ENCODE measurements at places on chromosomes 2 and 18.

DNA sequence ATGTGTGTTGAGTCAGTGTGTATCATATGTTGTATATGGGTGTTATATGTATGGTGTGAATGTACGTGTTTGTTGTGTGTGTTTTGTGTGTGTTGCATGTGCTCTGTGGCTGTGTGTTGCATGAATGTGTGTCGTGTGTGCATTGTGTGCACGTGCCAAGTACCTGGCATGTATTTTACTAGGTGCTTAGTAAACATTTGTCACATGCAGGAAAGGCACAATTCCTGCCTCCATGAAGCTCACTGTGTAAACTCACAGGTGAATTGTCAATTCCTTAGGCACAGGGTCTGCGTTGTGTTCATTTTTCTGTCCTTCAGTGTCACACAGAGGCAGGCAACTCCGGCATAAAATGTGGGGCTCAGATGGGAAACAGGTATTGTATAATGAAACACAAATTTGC lies 22.3 kb upstream of the IL1R1 start:
- DNase-seq: no peak

DNA sequence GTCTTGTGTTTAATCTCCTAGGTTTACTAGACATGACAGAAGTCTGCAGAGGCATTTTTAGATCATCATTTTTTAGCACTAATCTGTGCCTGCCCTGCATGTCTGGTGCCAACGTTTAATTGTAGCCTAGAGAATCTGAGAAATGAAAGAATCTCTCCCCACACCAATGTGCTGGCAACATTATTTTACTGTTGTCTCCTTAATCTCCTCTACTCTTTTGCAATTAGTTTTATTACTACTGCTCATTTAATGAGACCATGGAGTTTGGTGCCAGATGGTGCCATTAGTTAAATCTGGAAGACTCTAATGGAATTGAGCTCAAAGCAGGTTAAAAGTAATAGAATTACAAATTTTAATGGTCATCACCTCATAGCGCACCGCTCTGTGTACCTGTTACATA lies 4.0 kb upstream of the SPP2 start:
- DNase-seq: no peak

- no peak for DNase-seq
These were observed 98.9 kb upstream of the ITGB6 start for GRCh38 chr2:160298960-160299359.

- no peak for DNase-seq
These were observed 603.5 kb upstream of the VRK2 start for GRCh38 chr2:57443086-57443485.

GRCh38 chr2:136468799-136469369 lies 296.5 kb upstream of the THSD7B start:
- DNase-seq: no peak

DNA sequence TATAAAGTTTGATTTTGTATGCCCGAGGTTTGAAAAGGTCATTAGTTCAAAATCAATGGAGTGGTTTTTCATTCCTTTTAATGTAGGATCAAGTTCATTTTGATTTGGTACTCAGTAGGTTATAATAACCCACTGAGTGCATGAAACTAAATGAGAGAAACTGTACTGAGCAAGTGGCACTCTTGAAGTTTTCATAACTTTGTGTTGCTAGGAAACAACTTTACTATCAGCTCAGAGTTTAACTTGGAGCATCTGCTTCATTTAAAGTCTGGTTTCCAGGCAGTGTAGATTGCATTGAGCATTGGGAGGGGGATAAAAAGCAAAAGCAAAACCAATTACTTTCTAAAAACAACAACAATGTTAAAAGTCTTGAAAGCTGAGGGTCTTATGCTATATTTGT lies 1361.6 kb upstream of the CHAC2 start:
- DNase-seq: no peak

DNA sequence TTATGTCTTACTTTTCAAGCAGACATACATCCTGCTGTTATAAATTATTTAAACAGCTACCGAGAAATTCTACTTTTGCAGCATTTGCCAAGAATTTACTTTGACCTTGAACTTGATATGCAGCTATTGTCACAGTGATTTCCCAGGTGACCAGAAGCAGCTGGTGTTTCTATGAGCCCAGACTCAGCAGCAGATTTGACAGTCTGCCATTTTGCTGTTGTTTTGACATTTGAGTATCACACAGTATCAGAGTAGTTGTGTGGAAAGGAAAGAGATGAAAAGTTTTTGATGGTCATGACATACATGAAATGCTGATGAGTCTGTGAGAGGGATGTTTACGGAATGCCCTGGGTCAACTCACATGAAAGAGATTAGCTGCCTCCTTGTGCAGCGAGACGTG lies 6.6 kb upstream of the CCDC195 start:
- DNase-seq: no peak

DNA sequence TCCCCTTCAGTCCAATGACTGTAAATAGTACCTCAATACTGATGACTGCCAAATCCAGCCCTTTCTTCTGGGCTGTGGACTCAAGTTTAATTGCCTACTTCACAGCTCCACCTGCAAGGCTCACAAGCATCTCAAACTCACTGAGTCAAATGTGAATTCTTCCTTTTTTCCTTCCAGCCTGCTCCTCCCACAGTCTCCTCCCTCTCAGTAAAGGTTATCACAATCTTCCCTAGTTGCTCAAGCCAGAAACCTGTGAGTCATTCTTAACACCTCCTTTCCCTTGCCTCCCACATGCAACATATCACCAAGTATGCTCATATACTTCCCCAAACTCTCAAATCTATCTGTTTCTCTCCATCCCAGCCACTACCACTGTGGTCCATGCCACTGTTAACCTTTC lies 3.7 kb upstream of the MFSD6 start:
- no peak for DNase-seq

DNA sequence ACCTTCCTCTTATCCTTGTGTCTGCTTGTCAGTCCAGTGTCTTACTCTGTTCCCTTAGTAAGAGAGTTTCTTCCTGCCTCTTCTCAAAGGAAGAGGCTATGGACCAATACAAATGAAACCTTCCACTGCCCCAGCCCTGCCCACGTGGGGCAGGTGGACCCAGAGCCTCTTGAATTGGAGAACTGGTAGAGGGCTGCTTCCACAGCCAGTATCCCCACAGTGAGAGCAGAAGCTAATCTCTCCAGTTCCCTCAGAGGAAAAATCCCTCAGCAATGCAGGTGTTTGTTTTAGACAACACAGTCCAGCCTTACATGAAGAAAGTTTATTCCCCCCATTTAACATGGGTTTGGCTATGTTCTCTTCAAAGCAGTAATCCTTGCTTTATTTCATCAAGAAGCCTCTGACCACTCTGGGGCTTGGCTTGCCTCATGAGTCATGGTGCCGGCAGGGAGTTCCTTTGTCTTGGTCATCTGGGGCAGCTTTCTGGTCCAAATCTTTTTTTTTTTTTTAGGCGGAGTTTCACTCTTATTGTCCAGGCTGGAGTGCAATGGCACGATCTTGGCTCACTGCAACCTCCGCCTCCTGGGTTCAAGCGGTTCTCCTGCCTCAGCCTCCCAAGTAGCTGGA lies 6.5 kb upstream of the CYBRD1 start:
- DNase-seq: no peak

GRCh38 chr2:119732601-119733164 lies 27.0 kb upstream of the PTPN4 start:
- no peak for DNase-seq

- DNase-seq: no peak
These were observed 1.8 kb downstream of the PKP4 start for GRCh38 chr2:158458617-158458920.

DNA sequence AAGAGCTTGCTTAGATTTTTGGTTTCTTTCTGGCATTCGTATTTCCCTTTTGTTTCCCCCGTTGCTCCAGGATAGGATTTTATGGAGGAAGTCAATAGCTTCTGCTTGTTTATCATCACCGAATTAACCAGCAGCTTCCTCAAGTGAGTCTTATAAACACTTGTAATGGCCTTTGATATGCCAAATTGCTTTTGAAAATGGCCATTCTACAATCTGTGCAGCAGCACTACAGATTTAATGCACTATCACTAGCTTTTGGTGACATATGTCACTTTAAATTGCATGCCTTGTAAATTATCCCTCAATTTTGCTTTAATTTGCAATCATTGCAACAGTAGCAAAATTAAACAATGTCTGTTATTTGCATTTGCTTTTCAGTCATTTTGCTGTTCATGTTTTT lies 774.7 kb downstream of the METTL4 start:
- DNase-seq: no peak

DNA sequence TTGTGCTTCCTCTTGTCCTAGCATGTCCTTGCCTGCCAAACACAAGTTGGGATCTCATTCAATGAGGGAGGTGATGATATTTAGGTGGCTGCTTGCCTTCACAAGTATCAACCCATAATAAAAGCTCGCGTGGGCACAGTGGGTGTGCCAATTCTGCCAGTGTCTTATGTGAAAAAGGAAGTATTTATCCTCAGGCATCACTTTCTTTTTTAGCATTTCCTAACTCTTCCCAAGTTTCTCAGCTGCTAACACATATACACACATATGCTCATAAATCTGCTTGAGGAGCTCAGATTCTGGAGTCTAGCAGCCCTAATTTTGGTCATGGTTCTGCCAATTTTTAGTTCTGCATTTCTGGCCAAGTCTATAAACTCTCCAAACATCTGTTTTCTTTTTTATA lies 319.5 kb upstream of the HNMT start:
- no peak for DNase-seq

- no peak for DNase-seq
These were observed at the start of gene SULT1C3 for GRCh38 chr2:108239786-108240185. TSS of gene SULT1C3 (plus strand) at chr2:108239968. CDS start at chr2:108247195, 7,227 bp downstream.

DNA sequence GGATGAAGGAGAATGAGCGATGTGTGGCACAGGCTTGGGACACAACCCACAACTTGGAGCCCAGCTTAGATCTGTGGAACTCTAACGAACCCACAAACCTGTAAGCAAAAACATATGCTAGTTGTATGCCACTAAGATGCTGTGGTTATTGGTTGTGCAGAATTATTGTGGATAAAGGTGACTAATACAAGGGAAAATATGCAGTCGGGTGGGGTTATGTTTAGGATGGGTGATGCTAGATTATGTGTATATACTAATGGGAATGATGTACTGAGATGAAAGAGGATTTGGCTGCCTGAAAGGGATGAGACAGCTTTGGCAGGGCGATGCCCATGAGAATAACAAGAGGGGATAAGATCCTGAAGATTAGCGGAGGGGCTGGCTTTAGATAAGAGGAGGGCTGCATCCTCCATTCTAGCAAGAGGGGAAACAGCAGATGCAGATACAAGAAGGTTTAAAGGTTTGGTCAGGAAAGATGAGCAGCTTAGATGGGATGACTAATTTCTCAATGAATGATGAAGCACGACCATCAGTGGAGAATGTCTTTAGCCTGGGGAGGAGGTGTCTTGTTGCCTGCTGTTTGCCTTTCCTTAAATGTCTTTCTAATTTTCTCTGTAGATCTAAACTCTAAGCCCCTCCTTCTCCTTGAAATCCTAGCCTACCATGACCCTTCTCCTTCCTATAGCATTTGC lies 49.6 kb downstream of the GALNT14 start:
- no peak for DNase-seq

DNA sequence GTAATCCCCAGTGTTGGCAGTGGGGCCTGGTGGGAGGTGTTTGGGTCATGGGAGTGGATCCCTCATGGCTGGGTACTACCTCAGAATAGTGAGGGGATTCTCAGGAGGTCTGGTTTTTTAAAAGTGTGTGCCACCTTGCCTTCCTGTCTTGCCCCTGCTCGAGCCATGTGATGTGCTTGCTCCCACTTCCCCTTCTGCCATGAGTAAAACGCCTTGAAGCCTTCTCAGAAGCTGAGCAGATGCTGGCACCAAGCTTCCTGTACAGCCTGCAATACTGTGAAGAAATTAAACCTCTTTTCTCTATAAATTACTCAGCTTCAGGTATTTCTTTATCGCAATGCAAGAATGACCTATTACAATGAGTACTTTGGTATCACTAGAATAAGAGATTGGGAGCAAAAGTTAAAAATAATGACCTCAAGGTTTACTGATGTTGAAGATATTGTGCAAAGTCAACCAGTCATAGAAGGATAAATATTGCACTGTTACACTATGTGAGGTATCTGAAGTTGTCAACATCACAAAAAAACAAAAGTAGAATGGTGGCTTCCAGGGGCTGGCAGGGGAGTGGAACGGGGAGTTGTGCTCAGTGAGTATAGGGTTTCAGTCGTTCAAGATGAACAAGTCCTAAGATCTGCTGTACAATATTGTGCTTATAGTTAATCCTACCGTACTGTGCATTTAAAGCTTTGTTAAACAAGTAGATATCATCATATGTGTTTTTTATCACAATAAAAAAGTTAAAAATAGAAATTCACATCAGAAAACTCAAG lies 938.3 kb upstream of the CNTNAP5 start:
- DNase-seq: no peak

DNA sequence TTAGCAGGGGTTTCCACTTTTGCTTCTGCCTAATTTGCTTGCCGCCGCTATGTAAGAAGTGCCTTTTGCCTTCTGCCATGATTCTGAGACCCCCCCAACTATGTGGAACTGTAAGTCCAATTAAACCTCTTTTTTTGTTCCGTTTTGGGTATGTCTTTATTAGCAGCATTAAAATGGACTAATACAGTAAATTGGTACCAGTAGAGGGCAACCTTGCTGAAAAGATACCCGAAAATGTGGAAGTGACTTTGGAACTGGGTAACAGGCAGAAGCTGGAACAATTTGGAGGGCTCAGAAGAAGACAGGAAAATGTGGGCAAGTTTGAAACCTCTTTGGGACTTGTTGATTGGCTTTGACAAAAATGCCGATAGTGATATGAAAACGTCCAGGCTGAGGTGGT lies 216.1 kb upstream of the FSIP2 start:
- DNase-seq: no peak

- DNase-seq: no peak
These were observed 18.3 kb downstream of the ERBB4 start for GRCh38 chr2:212520340-212520739.

GRCh38 chr2:84474176-84474575 lies 15.1 kb upstream of the SUCLG1 start:
- no peak for DNase-seq

DNA sequence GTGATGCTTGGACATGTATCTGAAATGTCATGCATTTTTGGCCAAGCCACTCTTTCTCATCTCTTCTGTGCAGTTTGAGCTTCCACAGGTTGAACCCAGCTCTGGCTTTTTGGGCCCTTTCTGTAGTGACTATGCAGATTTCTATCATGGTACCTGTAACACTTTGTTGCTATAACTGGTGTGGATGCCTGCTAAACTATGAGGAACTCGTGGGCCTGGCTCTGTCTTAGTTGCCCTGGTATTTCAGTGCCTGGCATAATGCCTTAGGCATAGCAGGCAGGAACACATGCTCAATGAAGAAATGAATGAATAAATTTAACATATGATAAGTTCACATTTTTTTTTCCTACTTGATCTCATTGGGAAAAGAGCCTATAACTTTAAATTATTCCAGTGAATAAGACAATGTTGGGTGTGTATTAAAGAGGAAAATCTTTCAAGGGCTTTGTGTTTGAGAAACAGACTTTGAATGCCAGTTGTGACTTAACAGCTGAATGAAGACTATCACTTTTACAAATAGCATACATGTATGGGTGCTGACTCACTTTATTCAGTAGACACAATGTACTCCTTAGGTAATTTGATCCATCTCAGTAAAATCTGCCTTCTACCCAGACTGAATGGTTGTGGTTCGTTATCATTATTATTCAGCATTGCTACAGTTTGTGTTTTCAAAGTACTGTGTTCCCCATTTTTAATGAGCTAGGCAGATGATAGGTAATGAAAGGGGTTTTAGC lies 86.4 kb upstream of the MAP4K3 start:
- DNase-seq: no peak

Data from activated CD8-positive, alpha-beta memory T cell treated with anti-CD3 and anti-CD28 coated beads, Interleukin-2, amount 50 U/mL, for 4 hours (primary cell).